ENCODE measurements at places on chromosomes 1 and 21.

DNA sequence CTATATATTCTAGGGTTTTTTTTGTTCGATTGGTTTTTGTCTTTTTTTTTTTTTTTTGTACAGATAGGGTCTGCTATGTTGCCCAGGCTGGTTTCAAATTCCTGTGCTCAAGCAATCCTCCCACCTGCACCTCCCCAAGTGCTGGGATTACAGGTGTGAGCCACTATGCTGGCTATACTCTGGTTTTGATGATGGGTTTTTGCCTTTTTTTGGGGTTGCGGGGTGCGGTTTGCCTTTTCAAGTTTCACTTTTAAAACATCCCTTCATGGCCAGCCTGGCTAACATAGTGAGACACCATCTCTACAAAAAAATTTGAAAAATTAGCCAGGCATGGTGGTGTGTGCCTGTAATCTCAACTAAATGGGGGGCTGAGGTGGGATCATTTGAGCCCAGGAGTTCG is 10.0 kb downstream of the KDM5B start:
- no peak for DNase-seq

DNA sequence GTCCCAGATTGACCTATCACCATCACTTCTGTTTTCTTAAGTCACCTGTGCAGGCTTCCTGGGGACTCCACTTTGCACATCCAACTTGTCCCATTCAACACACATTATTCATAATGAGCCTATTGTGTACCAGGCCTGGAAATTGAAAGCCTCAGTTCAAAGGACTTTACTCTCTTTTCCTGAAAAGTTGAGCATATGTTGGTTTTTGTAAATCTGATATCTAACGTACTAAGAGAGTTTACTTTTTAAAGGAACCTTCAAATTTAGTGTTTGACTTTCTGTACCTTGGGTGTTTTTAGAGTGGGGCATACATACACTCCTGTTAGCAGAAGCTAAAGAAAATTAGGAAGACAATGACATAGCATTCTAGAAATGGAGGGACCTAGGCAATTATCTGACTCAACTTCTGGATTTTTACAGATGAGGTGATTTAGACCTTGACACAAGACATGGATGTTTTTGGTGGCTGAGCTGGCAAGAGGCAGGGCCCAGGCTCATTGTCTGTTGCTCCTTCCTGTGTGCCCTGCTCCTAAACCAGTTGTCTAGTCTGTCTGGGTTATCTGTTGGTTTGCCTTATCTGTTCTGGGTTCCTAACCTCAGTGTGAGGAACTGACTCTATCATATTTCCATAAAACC is 336.5 kb downstream of the RPS6KC1 start:
- no peak for DNase-seq

DNA sequence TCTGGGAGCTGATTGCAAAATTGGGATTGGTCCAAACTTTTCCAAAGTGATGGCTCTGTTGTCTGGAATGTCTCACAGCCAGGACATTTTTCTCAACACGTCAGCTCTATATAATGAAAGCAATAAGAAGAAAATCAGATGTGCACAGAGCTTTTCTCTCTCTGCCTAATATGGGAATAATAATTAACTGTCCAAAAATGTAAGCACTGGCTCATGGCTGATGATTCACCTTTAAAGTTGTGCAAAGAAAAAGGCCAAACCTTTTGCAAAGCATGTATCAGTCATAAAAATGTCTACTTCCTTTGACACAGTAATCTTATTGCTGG is 30.4 kb downstream of the ZNF281 start:
- no peak for DNase-seq

- no peak for DNase-seq
These were observed 86.5 kb upstream of the IFFO2 start for GRCh38 chr1:19042675-19043578.

Data from DND-41 (cell line).